Fibroblast of skin of scalp (primary cell): ENCODE measurements at places on chromosomes 1 and 21.

GRCh38 chr1:26257222-26257621, 22.7 kb upstream of the SH3BGRL3 start:
- DNase-seq, result no peak

- no peak for DNase-seq
Measured at GRCh38 chr1:183198463-183198862, 12.4 kb downstream of the LAMC2 start.

DNA sequence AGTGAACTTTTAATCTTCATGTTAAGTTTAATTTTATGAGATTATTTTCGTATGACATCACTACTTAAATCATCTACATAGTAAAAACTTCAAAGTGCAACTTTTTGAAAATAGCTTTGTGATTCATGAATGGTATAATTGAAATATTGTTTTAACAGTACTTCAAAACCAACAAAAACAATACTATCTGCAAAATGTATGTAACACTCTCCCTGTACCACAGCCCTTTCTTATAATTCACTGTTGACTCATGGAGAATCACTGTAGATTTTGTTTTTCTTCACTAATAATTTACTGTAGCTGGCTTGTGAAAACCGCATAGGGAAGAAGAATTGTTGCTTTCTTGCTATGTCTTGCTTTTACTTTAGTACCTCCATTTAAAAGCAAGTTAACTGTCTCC, 301.4 kb upstream of the ADAMTS5 start:
- peak; percentile 77 for DNase-seq

DNA sequence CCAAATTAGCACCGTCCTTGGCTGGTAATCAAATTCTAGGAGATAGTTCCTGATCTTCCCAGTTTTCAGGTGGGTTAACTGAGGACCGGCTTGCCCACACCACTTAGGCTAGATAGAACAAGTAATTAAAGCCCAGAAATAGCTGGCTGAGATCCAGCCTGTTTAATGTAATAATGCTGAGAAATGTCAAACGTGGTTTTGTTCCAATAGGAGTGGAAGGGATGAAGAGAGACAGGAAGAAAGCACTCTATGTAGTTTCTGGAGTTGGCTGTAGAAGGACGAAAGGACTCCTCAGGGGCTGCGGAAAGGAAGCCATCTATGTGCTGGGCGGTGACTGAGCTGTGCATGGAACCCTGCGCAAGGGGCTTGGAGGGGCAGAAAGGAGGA, 18.6 kb downstream of the NAV1 start:
- peak; percentile 58 for DNase-seq

DNA sequence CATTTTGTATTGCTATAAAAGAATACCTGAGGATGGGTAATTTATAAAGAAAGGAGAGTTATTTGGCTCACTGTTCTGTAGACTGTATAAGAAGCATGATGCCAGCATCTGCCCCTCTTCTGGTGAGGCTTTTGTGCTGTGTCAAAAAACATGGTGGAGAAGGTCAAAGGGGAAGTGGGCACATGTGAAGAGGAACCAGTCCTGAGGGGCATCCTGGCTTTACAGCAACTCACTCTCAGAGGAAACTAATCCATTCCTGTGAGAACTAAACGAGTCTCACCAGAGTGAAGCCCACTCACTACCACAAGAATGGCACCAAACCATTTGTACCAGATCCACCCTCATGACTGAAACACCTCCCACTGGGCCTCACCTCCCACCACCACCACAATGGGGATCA, 18.8 kb upstream of the SELP start:
- no peak for DNase-seq

- no peak for DNase-seq
Measured at GRCh38 chr1:202061055-202061454, 50.7 kb downstream of the ELF3 start.

- DNase-seq, result no peak
Measured at GRCh38 chr1:169765580-169766331, 29.0 kb downstream of the METTL18 start.

GRCh38 chr1:101282314-101283038, 45.7 kb downstream of the S1PR1 start:
- DNase-seq, result peak; percentile 49

DNA sequence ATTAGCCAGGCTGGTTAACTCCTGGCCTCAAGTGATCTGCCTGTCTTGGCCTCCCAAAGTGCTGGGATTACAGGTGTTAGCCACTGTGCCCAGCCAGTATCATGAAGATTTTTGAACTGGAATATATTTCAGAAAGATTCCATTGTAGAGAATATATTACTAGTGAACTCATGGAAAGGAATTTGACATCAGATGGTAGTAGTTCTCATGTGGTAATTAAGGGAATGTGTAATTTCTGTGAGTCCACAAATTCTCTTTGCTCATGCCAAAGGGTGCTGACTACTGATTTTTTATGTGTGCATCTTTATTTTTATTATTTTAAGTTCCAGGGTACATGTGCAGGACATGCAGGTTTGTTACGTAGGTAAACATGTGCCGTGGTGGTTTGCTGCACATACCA, 10.4 kb downstream of the DTL start:
- peak; percentile 26 for DNase-seq

- DNase-seq, result no peak
Measured at GRCh38 chr1:170723518-170723917, 59.6 kb downstream of the PRRX1 start.

- no peak for DNase-seq
Measured at GRCh38 chr1:116808848-116809508, 54.7 kb downstream of the CD2 start.

DNA sequence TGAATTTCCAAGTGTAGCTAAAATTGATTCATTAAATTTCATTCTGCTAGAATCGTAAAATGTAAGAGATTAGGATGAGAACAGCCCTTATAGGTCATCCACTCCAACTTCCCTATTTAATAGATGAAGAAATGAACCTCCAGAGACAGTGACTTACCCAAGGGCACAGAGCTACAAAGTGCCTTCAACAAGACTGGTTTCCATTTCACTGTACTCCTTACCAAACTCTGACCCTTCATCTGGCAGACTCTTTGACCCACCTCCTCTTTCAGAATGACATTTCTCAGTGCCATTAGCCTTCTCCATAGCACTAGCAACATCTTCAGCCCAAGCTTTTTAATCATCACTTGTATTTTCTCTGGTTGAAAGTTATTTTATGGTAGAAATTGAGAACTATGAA, 161.3 kb downstream of the NEK7 start:
- no peak for DNase-seq

GRCh38 chr1:93768380-93768863, 86.8 kb upstream of the BCAR3 start:
- no peak for DNase-seq

DNA sequence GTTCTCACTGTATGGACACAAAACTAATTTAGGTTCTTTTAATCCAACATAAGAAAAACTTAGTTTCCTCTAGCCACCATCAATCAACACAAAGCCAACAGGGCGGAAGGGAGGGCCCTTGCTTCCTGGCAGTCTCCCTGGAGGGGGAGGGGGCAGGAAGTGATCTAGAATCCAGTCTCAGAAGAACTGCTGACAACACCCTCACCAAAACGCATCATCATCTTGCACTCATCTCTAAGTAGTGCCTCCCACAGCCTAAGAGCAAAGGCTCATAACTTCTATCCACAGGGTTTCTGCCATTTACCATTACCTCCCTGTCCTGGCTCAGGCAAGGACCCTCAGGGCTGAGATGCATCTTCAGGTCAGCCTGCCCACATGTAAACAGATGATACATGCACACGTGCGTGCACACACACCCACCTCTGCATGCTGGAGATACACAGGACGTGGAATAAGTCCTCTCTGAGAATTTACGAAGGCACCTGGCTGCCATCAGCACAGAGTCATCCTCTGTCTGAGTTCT, 20.5 kb downstream of the HIVEP3 start:
- DNase-seq, result peak; percentile 75
